GM12878 (cell line): ENCODE measurements at places on chromosomes 7 and 10.

GRCh38 chr7:54796150-54796549, 37.1 kb upstream of the SEC61G start:
- no peaks in the 10 kb centered on the region for H3K4me1 ChIP-seq
- no peak overlapping the region for H3K27ac ChIP-seq

GRCh38 chr7:128162666-128163065, 78.4 kb upstream of the LEP start:
- H3K36me3 ChIP-seq: no peaks in the 10 kb centered on the region
- H3K27me3 ChIP-seq: peaks cover 27% of the 10 kb centered on the region
- no peak overlapping the region for H3K27ac ChIP-seq
- no peak for DNase-seq
- H3K4me1 ChIP-seq: no peaks in the 10 kb centered on the region
- no peak overlapping the region for H3K4me3 ChIP-seq

DNA sequence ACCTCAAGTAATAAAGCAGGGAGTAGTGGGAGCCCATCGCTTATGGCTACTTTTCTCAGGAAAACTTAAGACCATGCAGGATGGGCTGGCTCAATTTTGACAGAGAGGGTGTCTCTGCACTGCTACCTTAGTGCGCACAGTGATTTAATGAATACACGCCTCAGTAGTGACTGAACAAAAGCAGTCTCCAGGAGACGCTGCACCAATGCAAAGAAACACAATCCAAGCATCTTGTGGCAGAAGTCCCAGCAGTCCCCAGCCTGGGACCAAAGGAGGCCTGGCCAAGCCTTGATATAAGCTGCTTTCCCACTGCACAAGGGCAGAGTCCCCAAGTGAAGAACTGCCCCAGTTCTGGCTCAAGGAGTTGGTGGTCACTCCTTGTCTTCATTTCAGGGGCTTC, 368.9 kb downstream of the KCNMA1 start:
- no peak overlapping the region for H3K27ac ChIP-seq
- no peaks in the 10 kb centered on the region for H3K36me3 ChIP-seq
- peaks cover 6% of the 10 kb centered on the region; the same call in 1 of the 2 replicates for H3K4me1 ChIP-seq
- no peak overlapping the region for H3K4me3 ChIP-seq
- no peak for DNase-seq

GRCh38 chr10:44399659-44400451, 15.0 kb upstream of the CXCL12 start:
- H3K4me1 ChIP-seq: no peaks in the 10 kb centered on the region
- H3K27ac ChIP-seq: no peak overlapping the region
- H3K36me3 ChIP-seq: no peaks in the 10 kb centered on the region
- DNase-seq: no peak

GRCh38 chr7:141533149-141533949, 17.9 kb upstream of the AGK start:
- DNase-seq: no peak
- H3K36me3 ChIP-seq: no peaks in the 10 kb centered on the region
- no peaks in the 10 kb centered on the region for H3K4me1 ChIP-seq
- no peak overlapping the region for H3K27ac ChIP-seq
- no peaks in the 10 kb centered on the region for H3K27me3 ChIP-seq
- no peak overlapping the region for H3K4me3 ChIP-seq

DNA sequence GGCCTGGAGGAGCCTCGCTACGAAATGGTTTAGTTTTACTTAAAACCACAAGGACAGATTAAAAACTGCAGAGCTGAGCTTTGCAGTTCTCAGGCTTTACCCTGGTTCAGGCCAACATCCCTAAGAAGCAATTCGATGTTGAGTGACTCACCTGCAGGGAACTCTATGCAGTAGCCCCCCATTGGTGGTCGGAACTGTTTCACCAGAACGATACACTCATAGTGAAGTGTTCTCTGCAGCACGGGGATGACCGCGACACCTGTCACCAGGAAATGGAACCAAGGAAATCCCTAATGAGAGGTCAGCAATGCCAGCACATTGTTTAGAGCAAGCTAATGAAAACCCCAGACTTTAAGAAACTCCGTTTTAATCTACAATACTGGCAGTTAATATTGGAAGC, 18.0 kb downstream of the NUDT5 start:
- H3K27ac ChIP-seq: no peak overlapping the region
- H3K27me3 ChIP-seq: no peaks in the 10 kb centered on the region
- no peak overlapping the region for H3K4me3 ChIP-seq
- no peaks in the 10 kb centered on the region for H3K4me1 ChIP-seq

GRCh38 chr7:50684011-50684712, 98.5 kb downstream of the GRB10 start:
- H3K4me3 ChIP-seq: no peak overlapping the region
- H3K4me1 ChIP-seq: no peaks in the 10 kb centered on the region
- peaks cover 4% of the 10 kb centered on the region for H3K27me3 ChIP-seq
- H3K27ac ChIP-seq: no peak overlapping the region

GRCh38 chr7:151644554-151644953, 124.9 kb upstream of the RHEB start:
- H3K4me1 ChIP-seq: no peaks in the 10 kb centered on the region
- H3K4me3 ChIP-seq: no peak overlapping the region
- no peak for DNase-seq
- H3K36me3 ChIP-seq: no peaks in the 10 kb centered on the region

DNA sequence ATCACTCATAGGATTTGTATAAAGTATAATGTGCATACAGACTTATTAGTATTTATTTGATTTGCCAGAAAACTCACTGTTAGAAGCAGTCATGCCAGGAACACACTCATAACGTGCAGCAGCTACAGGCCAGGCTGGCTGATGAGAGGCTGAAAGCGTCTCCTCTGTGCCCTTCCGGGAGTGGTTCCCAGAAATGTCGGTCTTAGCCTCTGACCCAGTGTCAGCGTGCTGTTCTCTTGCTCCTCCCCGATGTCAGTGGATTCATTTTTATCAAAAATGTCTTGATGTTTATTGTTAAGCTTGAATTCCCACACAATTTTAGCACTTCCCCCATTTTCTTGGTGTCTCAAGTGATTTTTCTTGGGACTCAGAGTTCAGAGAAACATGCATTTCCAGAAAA, 33.3 kb upstream of the GARS1 start:
- H3K4me3 ChIP-seq: no peak overlapping the region
- H3K36me3 ChIP-seq: peaks cover 12% of the 10 kb centered on the region
- H3K4me1 ChIP-seq: no peaks in the 10 kb centered on the region; the same call in 1 of the 2 replicates

GRCh38 chr10:89503652-89504370, 31.6 kb downstream of the SLC16A12 start:
- no peaks in the 10 kb centered on the region for H3K4me1 ChIP-seq
- no peak for DNase-seq
- H3K4me3 ChIP-seq: no peak overlapping the region
- H3K36me3 ChIP-seq: no peaks in the 10 kb centered on the region
- no peak overlapping the region for H3K27ac ChIP-seq

- no peak overlapping the region for H3K4me3 ChIP-seq
- no peak for DNase-seq
- no peaks in the 10 kb centered on the region for H3K4me1 ChIP-seq
- H3K27ac ChIP-seq: no peak overlapping the region
Observed at GRCh38 chr7:82729172-82730030, 285.8 kb upstream of the CACNA2D1 start.

GRCh38 chr10:45429790-45430189, 55.8 kb downstream of the ALOX5 start:
- H3K36me3 ChIP-seq: peaks cover 8% of the 10 kb centered on the region
- DNase-seq: no peak
- H3K4me1 ChIP-seq: peaks cover 21% of the 10 kb centered on the region
- H3K27ac ChIP-seq: no peak overlapping the region
- no peak overlapping the region for H3K4me3 ChIP-seq

GRCh38 chr7:132254455-132254854, 321.8 kb downstream of the PLXNA4 start:
- no peaks in the 10 kb centered on the region for H3K36me3 ChIP-seq
- no peak overlapping the region for H3K27ac ChIP-seq
- DNase-seq: no peak
- no peaks in the 10 kb centered on the region for H3K4me1 ChIP-seq
